ENCODE measurements at places on chromosomes 11 and 22. TPM values are rescaled to one million over a fixed set of nuclear protein-coding genes. Genes with fewer than 3 reads are reported as not detected.

Gene APOBEC3F
- 25.5 TPM for total RNA-seq

Gene EIF3L
- total RNA-seq: 458 TPM

DNA sequence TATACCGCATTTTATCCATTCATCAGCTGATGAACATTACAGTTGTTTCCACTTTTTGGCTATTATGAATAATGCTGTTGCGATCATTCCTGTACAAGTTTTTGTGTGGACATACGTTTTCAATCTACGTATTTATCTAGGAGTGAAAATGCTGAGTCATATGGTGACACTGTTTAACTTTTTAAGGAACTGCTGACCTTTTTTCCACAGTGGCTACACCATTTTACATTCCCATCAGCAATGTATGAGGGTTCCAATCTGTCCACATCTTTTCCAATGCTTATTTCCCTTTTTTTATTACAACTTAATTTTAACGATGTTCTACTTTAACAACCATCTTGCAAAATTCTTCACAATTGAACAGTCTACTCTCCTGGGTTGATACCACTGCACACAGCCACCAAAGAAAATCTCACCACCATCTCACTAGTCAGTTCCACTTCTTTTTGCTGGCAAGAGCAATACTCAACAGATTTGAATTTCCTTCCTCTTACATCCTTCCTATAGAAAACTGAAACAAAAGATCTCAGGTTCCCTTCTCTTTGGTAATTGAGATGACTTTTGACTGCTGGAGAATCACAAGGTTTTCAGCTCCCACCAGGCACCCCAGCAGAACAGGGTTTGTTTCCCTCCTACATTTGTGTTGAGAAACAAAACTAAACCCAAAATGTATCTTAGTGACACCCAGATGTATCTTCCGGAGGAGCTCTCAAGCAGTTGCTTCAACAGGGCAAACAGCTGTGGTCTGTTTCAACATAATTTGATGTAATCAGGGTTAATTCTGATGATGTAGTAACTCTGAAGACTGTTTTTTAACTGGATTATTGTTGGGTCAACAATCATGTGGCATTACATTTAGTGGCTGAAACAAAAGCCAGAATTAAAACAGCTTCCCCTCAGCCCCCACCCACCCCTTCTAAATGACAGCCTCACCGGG is 7.0 kb upstream of the GAB2 start:
- H3K27ac ChIP-seq: no peak overlapping the region
- no peaks in the 10 kb centered on the region for H3K36me3 ChIP-seq
- no peak for DNase-seq

DNA sequence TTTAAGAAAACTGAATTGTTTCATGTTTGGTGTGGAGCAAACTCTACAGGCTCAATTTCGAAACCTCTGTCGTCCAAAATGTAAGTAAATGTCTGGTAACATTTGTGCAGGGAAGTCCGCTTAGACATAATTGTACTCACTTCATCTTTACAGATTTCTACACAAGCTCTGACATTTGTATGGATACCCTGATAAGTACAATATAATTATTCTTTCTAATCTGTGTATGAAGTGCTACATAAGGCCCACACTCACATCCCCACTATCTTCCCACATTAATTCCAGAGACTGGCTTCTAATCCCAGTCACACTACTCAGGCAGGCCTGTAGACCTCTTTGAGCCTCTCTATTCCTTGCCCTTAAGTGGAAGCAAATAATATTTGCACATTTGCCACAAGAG is 129.2 kb upstream of the LMO1 start:
- no peak overlapping the region for H3K27ac ChIP-seq
- H3K27me3 ChIP-seq: peaks cover 4% of the 10 kb centered on the region
- H3K4me1 ChIP-seq: no peaks in the 10 kb centered on the region
- no peak overlapping the region for H3K4me3 ChIP-seq

GRCh38 chr11:70498171-70498571 is 99.8 kb downstream of the CTTN start:
- H3K36me3 ChIP-seq: no peaks in the 10 kb centered on the region
- DNase-seq: no peak
- no peaks in the 10 kb centered on the region for H3K4me1 ChIP-seq
- H3K4me3 ChIP-seq: no peak overlapping the region
- no peaks in the 10 kb centered on the region for H3K27me3 ChIP-seq

DNA sequence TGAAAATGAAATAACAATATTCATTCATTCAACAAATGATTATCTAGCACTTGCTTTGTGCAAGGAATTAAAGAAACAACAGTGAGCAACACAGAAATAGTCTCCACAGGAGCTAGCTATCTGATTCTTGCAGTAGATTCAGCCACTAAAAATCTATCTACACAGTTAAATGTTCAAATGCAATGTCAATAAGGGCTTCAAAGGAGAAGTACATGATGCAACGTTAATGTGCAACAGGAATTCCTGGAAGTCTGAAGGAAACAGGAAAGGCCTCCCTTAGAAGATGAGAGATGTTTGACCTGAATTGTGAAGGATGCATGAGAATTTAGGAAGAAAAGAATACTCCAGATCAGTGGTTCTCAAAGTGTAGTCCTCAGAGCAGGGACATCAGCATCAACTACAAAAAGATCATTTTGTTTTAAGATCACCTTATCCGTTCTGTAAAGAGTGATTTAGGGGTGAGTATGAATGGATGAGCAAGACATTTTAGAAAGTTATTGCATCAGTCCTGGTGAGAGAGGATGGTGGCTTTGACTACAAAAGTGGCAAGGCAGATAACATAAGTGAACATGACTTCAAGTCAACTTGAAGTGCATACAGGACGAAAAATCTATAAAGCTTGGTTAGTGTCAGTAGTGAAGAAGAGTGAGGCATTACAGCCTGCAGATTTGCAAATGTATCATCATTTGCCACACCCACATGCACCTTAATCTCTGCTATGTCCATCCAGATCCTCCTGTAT is 96.0 kb downstream of the ETS1 start:
- H3K4me3 ChIP-seq: no peak overlapping the region
- no peak for DNase-seq
- peaks cover 92% of the 10 kb centered on the region for H3K4me1 ChIP-seq
- no peaks in the 10 kb centered on the region for H3K27me3 ChIP-seq

All from T-cell (primary cell).